ENCODE measurements at places on chromosomes 16 and 17. TPM values are rescaled to one million over a fixed set of nuclear protein-coding genes. Genes with fewer than 3 reads are reported as not detected.
A peak's percentile ranks its signal among the peaks of the same experiment; 100 is the strongest.

Gene C16orf95
- total RNA-seq = 8.6 TPM

Gene KRT28
- total RNA-seq = not detected

Gene CMTM1
- total RNA-seq = 17.8 TPM

Gene GPR142
- total RNA-seq = not detected

- DNase-seq = no peak
These were observed 120.7 kb downstream of the CCDC182 start for GRCh38 chr17:57624386-57624785.

- no peak for DNase-seq
These were observed 814 bp upstream of the DYNLL2 start for GRCh38 chr17:58082341-58082869.

DNA sequence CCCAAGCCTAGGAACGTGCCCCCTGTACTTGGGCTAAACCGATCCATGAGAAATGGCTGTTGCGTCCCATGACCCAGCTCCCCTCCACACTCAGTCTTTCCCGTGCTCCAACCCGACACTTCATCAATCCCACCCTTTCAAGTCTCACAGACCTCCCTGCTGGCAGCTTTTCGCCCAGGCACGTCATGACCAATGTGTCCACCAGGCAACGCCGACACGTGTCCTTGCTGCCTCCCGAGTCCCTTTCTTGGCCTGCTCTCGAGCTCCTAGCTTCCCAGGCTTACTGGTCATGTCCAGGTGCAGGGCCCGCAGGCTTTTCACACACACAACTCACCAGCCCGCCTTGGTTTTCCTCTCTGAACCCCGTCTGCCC, 12.2 kb downstream of the MNT start:
- DNase-seq = no peak

- no peak for DNase-seq
These were observed 5.8 kb downstream of the TMEM97 start for GRCh38 chr17:28324781-28325180.

- no peak for DNase-seq
These were observed 80.7 kb upstream of the CES5A start for GRCh38 chr16:55955845-55956244.

DNA sequence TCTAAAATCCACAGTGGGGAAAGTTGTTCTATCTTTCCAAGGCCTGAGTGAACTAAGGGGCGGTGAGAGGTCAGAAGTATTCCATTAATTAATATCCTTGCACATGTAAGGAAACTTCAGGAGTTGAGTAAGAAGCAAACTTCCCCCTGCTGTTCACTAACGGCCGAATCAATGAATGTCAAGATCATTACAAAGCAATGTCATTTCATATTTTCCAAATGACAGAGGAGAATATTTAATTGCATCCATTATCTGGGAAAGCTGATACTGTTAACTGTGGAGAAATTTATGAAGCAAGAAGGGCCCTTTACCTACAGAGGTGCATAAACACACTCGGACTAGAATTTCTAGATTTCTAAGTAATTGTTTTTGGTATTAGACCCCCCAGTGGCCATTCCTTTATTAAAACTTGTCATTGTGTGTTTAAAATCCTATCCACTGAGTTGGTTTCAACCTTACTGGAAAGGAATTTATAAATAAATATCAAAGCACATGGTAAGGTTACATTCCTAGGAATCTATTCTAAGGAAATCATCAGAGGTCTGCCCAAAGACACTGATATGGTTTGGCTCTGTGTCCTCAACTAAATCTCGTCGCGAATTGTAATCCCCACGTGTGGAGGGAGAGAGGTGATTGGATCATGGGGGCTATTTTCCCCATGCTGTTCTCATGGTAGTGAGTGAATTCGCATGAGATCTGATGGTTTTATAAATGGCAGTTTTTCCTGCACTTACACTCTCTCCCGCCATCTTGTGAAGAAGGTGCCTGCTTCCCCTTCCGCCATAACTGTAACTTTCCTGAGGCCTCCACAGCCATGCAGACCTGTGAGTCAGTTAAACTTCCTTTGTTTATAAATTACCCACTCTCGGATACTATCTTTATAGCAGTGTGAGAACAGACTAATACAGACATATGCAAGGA, 20.4 kb upstream of the SMURF2 start:
- DNase-seq = no peak

GRCh38 chr17:29111816-29112499, 68.2 kb downstream of the MYO18A start:
- DNase-seq = peak; percentile 71
